AG04449 (cell line): ENCODE measurements at places on chromosomes 16 and 17.

DNA sequence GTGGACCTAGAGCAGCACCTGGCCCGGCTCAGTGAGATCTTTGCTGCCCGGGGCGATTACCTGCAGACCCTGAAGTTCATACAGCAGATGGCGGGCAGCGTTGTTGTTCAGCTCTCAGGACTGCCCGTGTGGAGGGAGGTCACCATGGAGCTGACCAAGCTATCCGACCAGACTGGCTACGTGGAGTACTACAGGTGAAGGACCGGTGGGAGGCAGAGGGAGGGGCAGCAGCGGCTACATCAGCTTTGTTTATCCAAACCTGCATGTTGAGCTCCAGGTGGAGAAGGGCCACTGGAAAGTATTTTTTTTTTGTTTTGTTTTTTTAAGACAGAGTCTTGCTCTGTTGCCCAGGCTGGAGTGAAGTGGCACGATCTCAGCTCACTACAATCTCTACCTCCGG is 23.9 kb downstream of the TTYH2 start:
- DNase-seq: no peak

- no peak for DNase-seq
Measured at GRCh38 chr17:47847341-47848197, 3.4 kb downstream of the SP6 start.

GRCh38 chr17:11768106-11768505 is 169.8 kb downstream of the DNAH9 start:
- no peak for DNase-seq

- no peak for DNase-seq
Measured at GRCh38 chr17:82845163-82845807, 5.5 kb upstream of the ZNF750 start.

DNA sequence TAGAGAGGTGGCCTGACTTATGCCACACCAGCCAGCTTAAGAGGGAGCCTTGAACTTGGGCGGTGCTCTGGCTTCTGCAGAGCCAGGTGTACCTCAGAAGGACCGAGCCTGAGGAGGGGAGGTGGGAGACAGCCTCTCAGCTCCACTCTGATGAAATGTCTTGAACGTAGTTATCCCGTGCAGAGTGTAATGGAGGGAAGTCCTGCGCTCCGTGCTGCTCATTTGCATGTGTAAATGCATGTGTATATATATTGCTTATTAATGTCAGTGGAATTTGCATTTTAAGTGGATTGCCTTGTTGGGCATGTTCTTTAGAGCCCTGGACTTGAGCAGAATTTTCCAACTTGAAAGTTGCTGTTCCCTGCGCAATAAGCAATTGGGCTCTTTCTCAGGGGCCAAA is 264.9 kb upstream of the SDK2 start:
- DNase-seq: no peak

DNA sequence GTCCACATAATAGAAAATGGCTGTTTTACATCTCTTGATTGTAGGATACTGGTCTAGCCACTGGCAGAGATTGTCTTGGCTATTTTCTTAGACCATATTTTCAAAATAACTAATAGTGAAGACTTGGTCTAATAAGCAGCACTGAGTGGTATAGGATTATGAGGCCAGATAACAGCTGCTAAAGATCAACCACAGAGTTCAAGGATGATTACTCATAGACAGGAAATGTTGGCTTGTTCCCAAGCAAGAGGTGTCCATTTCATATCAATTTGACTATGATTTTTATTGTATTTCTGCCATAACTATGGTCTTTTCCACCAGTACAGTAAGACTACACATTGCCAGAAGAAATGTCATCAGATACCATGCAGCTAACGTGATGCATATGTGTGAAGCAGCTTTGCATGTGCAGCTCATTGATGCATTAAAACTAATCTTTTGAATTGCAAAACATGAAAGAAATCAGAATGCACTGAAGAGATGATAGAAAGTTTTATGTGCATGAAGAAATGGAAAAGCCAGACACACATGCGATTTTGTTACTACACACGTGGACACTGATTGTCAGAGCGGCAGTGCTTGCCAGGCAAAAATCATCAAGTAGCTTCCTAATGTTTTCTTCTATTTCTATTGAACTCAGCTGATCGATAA is 693.3 kb downstream of the CDH11 start:
- DNase-seq: no peak

- no peak for DNase-seq
Measured at GRCh38 chr17:70521821-70522256, 352.5 kb downstream of the KCNJ2 start.

DNA sequence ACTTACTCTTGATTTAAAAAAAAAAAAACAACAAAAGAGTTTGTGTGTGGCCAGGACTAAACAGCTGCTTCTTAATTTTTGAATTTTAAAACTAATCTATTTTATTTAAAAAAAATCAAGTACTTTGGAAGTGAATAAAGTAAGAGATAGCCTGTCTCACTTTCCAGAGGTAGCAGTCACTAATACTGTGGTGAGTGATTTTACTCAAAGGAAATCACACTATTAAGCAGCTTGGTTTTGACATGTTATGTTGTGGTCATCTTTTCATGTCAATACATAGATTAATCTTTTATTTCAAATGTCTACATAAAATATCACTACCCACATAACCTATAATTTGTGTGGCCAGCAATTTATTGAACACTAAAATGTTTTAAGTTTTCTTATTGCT is 102.2 kb upstream of the HLF start:
- no peak for DNase-seq

- DNase-seq: no peak
Measured at GRCh38 chr16:13110124-13110796, 208.9 kb downstream of the SHISA9 start.

DNA sequence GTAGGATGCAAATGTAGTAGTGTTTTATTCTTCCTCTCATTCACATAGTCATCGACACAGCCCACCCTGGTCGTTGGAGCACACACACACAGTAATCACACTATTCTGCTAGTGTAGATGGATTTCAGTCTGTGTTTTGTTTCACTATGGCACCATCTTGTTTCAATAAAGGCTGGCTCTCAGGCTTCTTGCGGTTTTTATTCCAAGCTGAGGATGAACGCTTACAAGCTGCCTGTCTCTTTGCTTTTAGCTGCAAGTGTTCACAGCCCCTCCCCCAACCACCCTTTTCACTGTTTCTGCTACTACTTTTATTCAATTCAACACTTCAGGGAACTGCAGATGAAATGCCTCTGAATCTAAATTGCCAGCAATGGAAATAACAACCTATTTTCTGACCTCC is 140.9 kb upstream of the PMFBP1 start:
- DNase-seq: no peak

DNA sequence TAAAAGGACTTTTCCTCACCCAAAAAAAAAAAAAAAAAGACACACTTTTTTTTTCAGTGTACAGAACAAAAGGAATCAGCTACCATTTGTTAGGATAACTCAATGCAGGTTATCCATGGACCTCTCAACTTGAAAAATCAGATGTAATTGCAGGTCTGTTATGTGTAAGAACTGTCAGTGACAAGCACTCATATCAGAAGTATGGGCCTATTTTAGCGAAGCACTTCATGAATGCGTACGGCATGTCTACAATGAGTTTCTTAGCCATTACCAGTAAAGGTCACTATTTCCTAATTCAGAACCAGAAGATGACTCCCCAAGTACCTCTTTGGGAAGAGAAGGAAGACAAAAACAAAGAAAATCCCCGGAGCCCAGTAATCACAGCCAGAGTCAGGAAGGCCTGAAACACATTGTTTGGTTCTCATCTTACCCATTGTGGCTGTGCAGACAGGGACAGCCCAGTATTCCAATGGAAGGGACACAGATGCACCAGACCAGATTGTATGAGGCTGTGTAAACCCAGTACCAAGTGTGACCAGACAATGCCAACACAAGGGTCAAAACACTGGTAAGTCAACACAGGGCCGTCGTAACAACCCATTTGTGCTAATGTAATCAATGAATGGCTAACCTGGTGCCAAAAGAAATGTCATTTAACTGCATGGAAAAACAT is 188.0 kb downstream of the PMP22 start:
- DNase-seq: no peak

GRCh38 chr17:28576758-28577465 is at the start of gene ALDOC:
Gene ALDOC, minus strand, starts transcription at chr17:28576895. Its CDS starts 1,363 bp downstream, at chr17:28575532.
- DNase-seq: peak; percentile 51

DNA sequence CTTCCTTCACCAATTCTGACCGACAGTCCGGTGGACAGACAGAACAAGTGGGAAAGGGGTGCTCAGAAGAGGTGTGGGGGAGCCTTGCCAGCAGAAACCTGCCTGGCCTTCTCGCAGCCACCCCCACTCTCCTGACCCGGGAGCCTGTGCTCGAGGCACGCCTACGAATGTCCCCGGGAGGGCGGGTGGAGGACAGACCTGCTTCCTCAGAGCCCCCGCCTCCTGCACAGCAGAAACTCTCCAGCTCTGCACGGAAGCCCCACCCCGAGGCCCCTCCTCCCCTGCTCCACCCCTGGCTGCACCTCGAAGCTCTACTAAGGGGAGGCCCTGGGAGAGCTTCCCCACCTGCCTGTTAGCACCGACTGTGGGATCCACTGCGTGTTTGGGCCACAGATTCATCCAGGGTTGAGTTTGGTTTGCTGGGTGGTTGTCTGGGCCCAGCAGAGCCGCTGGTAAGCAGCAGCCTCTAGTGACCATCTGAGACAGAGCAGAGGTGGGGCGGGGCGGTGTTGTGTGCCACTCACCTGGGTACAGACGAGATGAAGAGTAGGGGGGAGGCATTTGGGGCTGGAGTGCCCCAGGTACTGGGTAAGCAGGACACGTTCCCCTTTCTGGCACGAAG is 6.2 kb downstream of the TAF1C start:
- no peak for DNase-seq

- no peak for DNase-seq
Measured at GRCh38 chr16:87384162-87384874, 742 bp upstream of the FBXO31 start.

GRCh38 chr17:37605813-37606505 is 3.3 kb downstream of the SYNRG start:
- DNase-seq: no peak

- DNase-seq: no peak
Measured at GRCh38 chr17:75317671-75318070, 28.4 kb upstream of the SLC25A19 start.

DNA sequence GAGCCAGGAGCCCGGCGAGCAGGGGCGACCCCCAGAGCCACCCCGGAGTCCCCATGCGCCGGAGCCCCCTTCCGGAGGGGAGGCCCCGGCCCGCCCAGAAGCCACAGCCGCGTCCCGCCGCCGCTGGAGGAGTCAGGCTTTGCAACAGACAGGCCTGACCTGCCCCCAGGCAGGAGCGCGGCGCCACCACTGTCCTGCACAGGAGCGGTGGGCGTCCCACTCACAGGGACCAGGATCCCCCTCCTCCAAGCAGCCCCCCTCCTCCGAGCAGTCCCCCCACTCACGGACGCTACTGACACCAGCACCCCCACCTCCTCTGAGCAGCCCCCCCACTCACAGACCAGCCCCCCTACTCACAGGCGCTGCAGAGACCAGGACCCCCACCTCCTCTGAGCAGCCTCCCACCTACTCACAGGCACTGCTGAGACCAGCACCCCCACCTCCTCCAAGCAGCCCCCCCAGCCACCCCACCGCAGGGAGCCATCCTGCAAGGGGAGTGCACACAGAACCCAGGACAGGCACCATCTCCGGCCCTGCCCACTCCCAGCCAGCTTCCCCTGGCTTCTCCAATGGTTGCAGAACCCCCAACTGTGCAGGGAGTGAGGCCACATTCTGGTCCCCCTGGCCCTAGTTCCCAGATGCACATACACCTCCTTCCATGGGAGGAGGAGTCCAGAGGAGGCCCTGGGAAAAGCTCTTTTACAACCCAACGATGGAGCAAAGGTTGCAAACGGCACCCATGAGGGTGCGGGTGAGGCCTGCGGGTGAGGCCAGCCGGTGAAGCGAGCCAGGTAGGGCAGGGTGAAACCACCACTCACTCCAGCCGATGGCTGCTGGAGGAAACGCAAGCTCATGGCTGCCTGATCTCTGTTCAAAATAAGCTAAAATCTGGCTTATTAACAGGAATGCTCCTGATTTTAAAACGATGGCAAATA is 69.9 kb downstream of the ABR start:
- no peak for DNase-seq

GRCh38 chr16:89375021-89375420 is 115.3 kb downstream of the ANKRD11 start:
- DNase-seq: no peak

- DNase-seq: no peak
Measured at GRCh38 chr17:59642565-59642964, 22.9 kb downstream of the CLTC start.

- DNase-seq: no peak
Measured at GRCh38 chr17:50668025-50668837, 33.5 kb downstream of the ABCC3 start.

GRCh38 chr17:55693254-55694216 is 29.1 kb downstream of the TMEM100 start:
- DNase-seq: no peak

GRCh38 chr16:48318630-48319029 is 66.6 kb downstream of the SIAH1 start:
- peak; percentile 14 for DNase-seq

GRCh38 chr17:58371300-58371950 is 19.4 kb upstream of the SUPT4H1 start:
- DNase-seq: no peak

GRCh38 chr16:58127033-58127556 is 2.1 kb downstream of the CFAP20 start:
- no peak for DNase-seq

- DNase-seq: no peak
Measured at GRCh38 chr17:66302761-66303626, 581 bp downstream of the PRKCA start.

- no peak for DNase-seq
Measured at GRCh38 chr16:87620201-87620495, 17.8 kb downstream of the JPH3 start.

GRCh38 chr16:56606071-56606475 is 2.3 kb upstream of the MT2A start:
- no peak for DNase-seq

- no peak for DNase-seq
Measured at GRCh38 chr16:860891-861290, 60.4 kb upstream of the GNG13 start.

- DNase-seq: no peak
Measured at GRCh38 chr16:55323637-55324271, at the start of gene IRX6. Gene IRX6, plus strand, starts transcription at chr16:55324203. Its CDS starts 889 bp downstream, at chr16:55325092.

DNA sequence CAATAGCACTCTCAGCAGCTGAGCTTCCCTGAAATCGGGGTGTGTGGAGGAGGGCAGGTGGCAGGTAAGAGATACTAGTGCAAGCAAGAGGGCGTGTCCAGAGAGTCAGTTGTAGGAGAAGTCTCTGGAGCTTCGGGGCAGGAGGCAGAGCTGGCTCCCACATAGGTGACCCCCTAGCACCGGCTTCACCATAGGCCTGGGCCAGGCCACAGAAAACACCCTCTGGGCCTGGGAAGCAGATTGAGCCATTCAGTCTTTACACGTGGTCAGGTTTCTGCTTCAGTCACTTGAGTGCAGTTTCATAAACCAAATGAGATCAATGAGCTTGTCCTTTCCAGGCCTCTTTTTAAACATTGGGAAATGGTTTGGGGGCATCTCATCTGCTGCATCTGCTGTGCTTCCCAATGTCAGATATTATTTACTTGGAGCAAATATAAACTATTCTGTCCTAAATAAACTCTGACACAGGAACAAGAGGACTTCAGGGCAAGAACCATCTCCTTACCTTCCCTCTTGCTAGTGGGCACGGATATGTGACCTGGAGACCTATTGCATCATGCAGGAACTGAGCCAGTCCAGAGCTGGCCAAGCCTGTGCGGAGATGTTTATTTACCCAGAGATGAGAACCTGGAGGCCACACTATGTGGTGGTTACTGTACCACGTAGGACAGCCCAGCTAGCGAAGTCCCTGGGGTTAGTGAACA is 16.1 kb downstream of the CCR7 start:
- peak; percentile 77 for DNase-seq
